ENCODE measurements at places on chromosomes 4 and X.

GRCh38 chr4:166625018-166625637 is 609.2 kb downstream of the SPOCK3 start:
- DNase-seq = no peak

- DNase-seq = no peak
These were observed 292.9 kb downstream of the ANTXR2 start for GRCh38 chr4:79780129-79780528.

GRCh38 chr4:101295691-101296090 is 51.6 kb downstream of the PPP3CA start:
- DNase-seq = no peak

DNA sequence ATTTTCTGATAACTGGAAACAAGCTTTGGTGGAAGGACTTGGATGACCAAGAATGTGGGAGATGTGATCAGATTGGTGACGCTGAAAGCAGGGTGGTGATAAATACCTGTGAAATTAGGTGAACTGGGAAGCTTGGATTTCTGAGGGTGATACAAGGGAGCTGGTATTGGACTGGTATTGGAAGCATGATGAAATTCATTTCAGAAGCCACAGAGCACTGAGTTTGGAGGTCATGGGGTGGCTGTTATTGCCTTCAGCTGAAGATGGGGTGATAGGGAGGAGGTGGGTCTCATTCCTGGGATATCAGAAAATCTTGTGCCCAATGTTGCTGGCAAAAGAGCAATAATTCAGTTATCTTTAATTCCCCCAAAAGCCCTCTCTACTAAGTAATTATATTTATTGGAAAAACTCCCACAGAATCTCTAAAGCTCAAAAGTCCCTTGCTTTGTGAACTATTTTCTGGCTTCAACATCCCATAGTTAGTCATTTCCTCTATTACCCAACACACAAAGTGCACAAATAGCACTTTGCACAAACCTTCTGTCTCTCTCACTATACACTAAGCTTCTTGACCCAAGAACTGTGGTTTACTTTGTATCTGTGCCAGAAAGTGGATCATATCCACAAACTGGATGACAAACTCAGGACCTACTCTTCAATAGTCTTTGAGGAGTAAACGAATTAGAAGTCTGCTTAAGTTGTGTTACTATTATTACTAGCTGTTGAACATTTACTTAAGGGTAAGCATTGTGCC is 23.1 kb upstream of the CAMK2D start:
- no peak for DNase-seq

DNA sequence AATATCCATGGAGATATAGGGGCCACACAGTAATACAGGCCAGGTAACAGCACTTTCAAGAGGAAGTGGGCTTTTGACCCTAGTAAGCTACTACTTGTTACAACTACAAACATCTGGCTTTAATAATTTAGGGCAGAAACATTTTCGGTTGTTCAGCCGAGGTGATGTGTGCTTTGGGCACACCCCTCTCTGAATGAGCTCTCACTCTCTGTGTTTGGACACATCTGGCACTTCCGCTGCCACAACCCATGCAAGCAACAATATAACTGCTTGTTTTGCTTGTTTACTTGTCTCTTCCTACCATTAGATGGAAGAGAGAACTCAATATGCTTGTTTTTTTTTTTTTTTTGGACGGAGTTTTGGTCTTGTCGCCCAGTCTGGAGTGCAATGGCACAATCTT is 277.2 kb downstream of the HS3ST1 start:
- no peak for DNase-seq

- no peak for DNase-seq
These were observed 72.6 kb upstream of the TRIM2 start for GRCh38 chr4:153131596-153131995.

DNA sequence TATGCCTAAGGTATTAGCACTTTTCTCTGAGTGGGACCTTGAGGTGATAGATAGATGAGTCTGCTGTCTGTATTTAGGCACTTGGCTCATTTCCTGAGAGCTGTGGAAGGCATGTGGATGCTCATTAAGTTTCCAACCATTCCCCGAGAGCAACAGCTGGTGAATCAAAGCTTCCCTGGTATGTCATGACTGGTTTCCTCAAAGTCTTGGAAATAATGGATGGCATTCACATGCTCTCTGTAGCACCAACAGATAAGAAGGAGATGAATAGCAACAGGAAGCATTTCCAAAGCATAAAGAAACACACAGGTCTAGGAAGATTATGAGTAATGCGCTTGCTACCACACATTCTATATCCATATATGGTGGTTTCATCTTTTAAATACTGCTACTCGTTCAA is 118.3 kb upstream of the ETNPPL start:
- no peak for DNase-seq

DNA sequence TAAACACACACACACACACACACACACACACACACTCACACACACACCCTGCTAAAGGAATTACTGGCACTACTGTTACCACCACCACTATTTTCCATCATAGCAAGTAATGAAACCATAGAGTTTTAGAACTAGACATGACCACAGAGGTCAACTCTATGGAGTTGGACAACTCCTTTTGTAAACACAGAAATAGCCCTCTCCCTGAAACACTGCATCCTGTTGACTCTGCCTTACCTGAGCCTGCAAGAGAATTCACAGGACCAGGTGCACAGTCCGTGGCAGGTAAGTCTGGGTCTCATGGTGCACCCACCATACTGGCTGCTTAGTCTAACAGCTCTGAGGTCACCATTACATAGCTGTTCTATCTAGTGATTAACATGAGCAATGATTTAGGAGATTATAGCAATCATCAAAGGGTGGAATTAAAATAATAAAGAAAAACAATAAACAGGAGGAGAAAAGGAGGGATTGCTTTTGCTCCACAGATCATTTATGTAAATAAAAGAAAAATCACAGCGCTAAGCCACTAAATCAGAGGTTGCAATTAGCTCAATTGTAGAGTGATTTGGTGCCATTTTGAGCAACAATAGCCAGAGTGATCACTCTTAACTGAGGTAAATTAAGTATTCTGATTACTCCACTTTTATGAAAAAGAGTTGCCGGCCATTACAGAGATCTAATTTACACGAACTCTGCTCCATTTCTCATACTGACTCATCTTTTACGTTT is 340.0 kb upstream of the RASGEF1B start:
- no peak for DNase-seq

DNA sequence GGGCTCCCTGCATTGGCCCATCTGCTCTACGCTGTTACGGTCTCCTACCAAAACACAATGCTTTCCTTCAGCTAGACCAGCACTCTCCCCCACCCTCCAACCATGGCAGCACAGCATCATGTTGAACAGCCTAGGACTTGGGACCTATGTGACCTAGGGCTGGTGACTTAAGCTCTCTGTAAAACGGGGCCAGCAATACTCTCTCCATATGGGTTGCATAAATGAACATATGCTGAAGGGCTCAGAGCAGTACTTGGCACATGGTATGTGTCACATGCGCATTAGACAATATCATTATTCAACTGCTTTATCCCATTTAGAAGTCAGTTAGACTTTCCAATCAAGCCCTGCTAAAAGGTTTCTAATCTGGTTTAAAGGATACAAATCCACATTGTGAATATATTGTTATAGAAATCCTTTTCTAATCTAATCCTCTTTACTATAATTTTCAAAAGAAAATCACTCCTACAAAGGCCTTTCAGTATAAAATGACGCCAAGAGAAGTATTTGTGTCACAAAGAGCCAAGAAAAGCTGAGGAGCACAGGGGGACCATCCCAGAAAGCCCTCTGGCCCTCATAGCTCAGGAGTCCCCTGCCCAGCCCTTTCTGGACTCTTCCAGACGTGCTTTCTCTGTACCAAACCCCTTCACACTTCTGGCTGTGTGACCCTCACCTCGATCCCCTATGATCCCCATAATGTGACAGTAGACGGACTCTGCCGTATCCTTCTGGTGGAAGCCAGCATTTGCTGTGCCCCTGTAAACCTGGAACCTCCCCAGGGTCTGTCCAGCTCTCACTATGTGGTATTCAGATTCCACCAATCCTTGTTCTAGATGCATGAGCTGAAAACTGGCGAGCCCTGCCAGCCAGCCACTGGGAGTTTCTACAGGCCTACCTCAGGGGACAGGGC is 42.3 kb downstream of the NSG1 start:
- DNase-seq = no peak

GRCh38 chr4:127486248-127486647 is 146.5 kb upstream of the INTU start:
- DNase-seq = no peak

DNA sequence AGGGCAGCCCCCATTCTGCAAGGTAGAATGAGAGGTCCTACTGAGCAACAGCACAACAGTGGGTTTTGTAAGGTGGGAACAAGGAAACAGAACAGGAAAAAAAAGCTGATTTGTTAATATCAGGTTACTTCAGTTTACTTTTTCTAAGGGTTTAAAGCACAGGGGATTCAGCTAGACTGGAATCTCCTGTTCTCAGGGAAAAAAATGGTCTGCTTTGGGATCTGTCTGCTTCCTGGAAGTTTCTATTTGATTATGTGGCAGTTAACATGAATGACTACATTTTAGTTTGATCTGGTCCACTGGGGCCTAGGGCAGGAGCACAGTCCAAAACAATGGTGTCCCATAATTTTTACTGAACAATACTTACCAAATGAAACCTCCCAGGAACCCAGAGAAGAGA is 104.6 kb downstream of the FBXW7 start:
- no peak for DNase-seq

- no peak for DNase-seq
These were observed 504 bp downstream of the PRRG3 start for GRCh38 chrX:151695583-151696340.

- DNase-seq = no peak
These were observed 329.0 kb upstream of the TECRL start for GRCh38 chr4:64738240-64738639.

DNA sequence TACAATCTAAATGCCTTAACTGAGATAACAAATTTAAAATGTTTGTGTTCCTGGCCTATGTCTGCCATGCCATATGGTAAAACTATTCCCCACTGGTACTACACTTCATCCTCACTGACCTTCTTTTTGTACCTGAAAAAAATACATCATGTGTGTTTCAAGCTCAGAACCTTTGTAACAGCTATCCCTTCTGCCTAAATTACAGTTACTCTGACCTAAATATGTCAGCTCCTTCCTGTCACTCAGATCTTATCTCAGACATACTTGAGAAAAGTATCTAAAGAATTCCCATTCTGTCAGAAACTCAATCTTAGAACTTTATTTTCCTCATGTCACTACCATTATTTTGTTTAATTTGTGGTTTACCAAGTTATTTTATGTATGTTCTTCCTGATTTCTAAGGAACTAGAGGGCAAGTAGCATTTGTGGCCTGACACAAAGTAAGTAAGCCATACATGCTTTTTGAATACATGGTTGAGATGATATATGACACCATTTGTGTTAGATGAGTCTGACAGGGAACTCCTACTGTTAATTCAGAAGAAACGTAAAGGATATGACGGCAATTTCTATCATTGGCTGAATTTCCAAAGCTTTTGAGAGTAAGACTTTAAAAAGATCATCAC is 456.5 kb upstream of the NDST3 start:
- DNase-seq = no peak

- no peak for DNase-seq
These were observed 37.5 kb downstream of the AFAP1 start for GRCh38 chr4:7902101-7902553.

All from stimulated activated CD8-positive, alpha-beta memory T cell treated with anti-CD3 and anti-CD28 coated beads, Interleukin-4, amount 100 ng/mL, for 24 hours (primary cell).